ENCODE measurements at places on chromosomes 11 and 22. TPM values are rescaled to one million over a fixed set of nuclear protein-coding genes. Genes with fewer than 3 reads are reported as not detected.

Gene ANO5
- 12.6 TPM for total RNA-seq

Gene STT3A
- total RNA-seq: 73.1 TPM

Gene UCP3
- 3.3 TPM for total RNA-seq

Gene ARHGAP20
- total RNA-seq: 2.3 TPM

Gene DSCAML1
- total RNA-seq: 0.95 TPM

Gene LRRC75B
- total RNA-seq: 18.2 TPM

Gene SUSD2
- total RNA-seq: 332 TPM

Gene POTEH
- total RNA-seq: not detected

Gene BDNF
- total RNA-seq: 1.3 TPM

Gene CHCHD10
- total RNA-seq: 144 TPM

Gene ZDHHC13
- 23.1 TPM for total RNA-seq

GRCh38 chr11:122393209-122393860 is 262.2 kb upstream of the UBASH3B start:
- DNase-seq: no peak

- no peak for DNase-seq
Measured at GRCh38 chr22:27801202-27801615, 347 bp downstream of the MN1 start.

GRCh38 chr22:48444320-48445112 is 1383.2 kb downstream of the BRD1 start:
- no peak for DNase-seq

DNA sequence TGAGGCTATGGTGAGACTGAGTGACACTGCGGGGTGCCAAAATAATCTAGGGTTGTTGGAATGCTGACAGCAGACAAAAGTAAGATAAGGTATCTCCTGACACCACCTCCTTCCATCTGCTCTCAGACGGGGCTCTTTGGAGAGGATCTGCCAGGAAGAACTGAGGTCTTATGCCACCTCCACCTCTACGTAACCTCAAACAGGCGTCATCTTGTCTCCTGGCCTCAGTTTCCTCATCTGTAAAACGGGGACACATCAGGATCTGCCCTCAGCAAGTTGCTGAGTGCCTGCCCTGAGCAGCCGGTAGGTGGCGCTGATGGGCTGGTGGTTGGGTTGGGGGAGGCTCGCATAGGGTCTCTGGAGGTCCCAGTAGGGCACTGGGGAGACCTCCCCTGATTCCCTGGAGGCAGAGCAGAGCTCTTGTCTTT is 1.7 kb upstream of the MYEOV start:
- peak; percentile 49 for DNase-seq

DNA sequence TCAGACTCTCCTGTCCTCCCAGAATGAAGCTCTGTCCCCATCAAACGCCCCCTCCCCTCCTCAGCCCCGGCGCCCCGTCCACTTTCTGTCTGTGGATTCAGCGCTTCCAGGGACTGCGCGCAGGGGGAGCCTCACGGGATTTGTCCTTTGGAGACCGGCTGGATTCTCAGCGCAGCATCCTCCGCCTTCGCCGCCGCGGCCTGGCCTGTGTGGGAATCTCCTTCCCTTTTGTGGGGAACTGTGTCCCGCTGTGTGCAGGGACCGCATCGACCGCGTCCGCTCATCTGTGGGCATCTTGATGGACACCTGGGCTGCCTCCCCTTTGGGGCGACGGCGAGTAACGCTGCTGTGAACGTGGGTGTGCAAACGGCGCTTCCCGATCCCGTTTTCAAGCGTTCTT is 1.1 kb upstream of the SCT start:
- DNase-seq: no peak

- no peak for DNase-seq
Measured at GRCh38 chr11:16817351-16817750, 78.9 kb downstream of the C11orf58 start.

DNA sequence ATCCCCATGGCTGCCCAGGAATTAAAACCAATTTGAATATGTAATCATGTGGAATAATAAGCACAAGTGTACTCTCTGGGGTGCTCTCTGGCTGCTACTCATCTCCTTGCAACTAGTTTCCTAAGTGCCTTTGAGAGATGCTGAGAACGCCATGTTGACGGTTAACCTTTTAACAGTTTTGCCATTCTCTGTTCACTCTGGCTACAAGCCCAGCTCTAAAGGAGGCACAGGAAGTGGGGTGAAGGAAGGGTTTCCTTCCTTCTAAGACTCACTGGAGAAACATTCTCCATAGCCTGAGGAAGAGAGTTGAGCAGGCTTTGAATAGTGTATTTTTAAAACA is 122.0 kb upstream of the ZC3H12C start:
- no peak for DNase-seq

DNA sequence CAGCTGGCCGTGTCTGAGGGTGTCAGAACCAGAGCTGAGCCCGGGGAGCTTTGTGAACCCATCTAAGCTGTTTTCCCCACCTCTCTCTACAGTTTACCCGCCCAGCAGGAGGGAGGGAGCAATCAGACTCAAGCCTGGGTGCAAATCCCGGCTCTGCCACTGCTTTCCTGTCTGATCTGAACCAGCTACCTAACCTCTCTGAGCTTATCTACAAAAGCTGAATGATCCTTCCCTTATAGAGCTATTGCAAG is 252 bp downstream of the APOL2 start:
- no peak for DNase-seq

- DNase-seq: no peak
Measured at GRCh38 chr11:114172055-114172861, 112.7 kb downstream of the ZBTB16 start.

DNA sequence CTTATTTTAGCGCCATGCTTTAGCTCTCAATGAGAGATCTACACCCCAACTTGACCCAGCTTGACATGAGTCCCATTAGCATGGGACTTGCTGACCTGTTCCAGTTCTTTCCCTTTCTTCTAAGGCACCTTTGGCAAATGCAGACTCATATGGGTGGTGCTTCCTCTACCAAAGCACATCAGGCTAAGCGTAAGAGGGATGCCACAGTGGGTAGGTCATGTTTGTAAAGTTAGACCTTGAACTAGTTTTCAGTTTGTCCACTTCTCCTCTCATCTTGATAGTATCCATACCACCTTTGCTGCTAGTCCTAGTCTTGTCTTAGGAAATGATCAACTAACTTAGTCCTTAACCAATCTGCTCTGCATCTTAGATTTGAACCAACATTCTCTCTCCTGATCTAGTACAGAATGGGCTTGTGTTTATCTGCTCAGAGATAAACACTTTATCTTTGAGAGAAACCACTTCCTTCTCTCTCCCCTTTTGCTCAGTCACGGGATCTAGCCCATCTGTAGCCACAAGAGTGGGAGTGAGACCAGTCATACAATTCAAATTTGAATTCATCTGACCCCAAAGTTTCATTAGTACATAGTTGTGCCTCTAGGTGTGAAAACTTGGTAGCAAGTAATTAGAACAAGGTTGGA is 72.1 kb upstream of the CD44 start:
- DNase-seq: no peak

GRCh38 chr11:7600205-7600775 is 73.0 kb downstream of the CYB5R2 start:
- DNase-seq: no peak

- no peak for DNase-seq
Measured at GRCh38 chr22:40118979-40119378, 58.7 kb upstream of the TNRC6B start.

GRCh38 chr22:43129426-43130425 is 13.5 kb downstream of the MCAT start:
- no peak for DNase-seq

- DNase-seq: peak; percentile 25
Measured at GRCh38 chr22:28674121-28674563, 5.5 kb downstream of the TTC28 start.

DNA sequence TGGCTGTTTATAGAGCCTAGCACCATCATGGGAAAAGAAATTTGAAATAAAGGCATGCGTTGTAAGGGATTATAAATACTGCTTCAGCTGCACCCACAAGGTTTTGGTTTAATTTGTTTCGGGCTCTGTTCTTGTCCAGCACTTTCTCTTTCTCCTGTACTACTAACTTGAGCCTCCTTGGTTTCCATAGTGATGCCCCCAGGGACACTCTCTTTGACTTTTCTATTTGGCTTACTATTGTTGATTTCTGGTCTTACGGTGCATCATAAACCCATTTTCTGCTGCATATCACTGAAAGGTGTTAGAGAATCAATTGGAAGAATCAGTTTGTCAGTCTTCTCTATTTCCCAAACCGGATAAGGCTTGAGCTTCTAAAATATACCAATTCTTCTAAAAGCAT is 1674.3 kb upstream of the RAG2 start:
- DNase-seq: no peak

DNA sequence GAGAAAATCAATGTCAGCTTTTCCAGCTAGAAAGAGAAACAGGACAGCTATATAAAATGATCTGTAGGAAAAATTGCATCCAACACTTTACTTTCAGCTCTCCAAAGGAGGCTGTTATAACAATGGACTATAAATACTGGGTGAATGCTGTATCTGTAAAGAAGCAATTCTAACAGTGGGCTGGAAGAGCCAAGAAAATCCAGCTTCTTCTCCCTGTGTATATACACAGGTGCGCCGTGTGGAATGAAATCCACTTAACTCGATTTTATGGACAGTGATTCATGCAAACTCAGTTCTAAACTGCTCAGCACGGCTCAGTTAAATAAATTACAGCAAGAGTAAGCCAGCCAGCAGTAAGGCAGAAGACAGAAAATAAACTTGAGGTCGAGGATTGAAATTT is 32.5 kb upstream of the LMO2 start:
- no peak for DNase-seq

- DNase-seq: peak; percentile 27
Measured at GRCh38 chr22:23382428-23383218, 197.5 kb downstream of the IGLL1 start.

DNA sequence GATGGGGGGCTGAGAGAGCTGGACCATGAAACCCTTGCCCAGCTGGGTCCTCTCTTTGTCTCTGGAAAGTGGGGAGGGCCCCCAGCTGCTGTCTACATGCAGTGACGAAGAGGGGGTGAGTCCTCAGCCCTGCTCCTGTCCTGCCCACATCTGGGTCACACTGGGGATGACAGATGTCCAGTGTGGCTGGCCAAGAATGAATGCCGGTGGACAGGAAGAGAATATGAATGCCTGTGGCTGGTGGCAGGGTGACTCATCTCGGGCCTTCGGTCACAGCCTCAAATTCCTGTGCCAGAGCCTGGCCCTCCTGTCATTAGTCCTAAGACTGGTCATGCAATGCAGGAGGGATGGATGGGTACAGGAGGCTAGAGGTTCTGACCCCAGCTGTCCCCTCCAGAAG is 2.2 kb upstream of the PNPLA3 start:
- no peak for DNase-seq

GRCh38 chr11:37804666-37805065 is 1206.6 kb upstream of the RAG2 start:
- no peak for DNase-seq

DNA sequence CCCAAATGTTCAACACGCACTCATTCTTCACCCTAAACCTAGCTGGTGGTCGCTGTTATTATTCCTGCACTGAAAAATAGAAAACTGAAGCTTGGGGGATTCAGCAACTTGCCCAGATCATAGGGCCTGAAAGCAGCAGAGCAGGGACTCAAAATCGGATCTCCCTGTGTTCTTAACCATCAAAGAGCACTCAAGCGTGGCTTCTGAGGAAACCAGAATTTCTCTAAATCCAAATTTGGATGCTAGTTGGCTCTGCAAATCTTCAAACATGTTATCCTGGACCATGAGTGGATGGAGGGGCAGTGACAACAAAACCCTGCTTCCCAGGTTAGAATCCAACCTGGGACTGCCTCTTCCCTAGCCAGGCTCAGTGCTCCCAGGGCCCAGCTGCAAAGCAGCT is 11.6 kb upstream of the ARAP1 start:
- no peak for DNase-seq

GRCh38 chr11:11311169-11311568 is 41.9 kb downstream of the CSNK2A3 start:
- DNase-seq: no peak

GRCh38 chr11:46826310-46827044 is 19.6 kb downstream of the CKAP5 start:
- peak; percentile 91 for DNase-seq

- no peak for DNase-seq
Measured at GRCh38 chr22:33130473-33130872, 72.3 kb upstream of the SYN3 start.

All from Peyer's patch (tissue), 4 donors.